ENCODE measurements at places on chromosomes 16 and 17. TPM values are rescaled to one million over a fixed set of nuclear protein-coding genes. Genes with fewer than 3 reads are reported as not detected.

DNA sequence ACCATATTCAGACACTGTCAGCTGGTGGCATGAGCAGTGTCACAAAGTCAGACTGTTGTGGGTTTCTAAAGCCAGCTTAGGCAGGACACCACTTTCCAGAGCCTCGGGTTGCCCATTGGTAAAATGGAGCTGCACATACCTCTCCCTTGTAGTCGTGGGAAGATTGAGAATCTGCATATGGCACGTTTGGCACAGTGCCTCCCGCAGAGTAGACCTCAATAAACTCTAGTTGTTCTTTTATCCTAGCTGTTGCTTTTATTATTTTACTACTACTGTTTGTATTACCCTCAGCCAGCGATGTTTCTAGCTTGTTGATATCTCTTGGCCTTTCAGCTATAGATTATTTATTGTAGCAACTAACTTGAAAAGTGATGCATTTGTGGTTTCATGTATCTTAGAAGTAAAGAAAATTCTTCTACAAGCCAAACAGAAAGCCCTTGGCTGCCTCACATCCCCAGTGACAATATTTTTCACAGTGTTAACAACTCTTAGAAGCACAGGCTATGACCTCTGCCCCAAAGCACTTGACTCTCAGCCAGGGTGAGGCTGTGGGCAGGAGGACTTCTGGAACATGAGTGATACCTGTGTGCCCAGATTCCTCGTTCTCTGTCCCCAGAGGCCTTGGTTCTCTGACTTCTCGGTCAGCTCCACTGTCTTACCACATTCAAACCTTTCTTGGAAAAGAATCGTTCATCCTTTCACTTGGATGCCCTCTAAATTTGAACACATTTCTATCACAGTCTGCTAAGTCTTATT, 351.6 kb downstream of the SNX29 start:
- DNase-seq, result peak; percentile 29

- no peak for DNase-seq
Observed at GRCh38 chr17:7313088-7313889, 1.9 kb downstream of the GPS2 start.

GRCh38 chr17:45287526-45288500, 25.9 kb upstream of the SPATA32 start:
- no peak for DNase-seq

The MILR1 gene
- 3.1 TPM for polyA plus RNA-seq

The SCN4A gene
- 35.9 TPM for polyA plus RNA-seq

DNA sequence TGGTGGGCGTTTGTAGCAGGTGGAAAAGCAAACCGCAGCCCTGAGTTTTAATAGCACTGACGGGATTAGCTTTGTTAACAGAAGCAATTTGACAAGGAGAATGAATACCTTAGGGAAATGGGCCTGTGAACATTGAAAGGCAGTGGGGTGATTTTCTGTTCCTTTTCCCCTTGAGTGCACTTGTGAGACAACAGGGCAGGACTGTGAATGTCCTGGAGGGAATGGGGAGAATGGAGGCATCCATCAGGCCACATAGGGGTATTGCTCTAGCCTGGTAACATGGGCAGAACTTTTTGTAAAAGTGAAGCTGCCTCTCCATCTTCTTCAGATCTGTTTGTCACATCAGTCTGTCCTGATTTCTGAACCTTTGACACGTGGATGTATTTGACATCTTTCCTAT, 26.2 kb downstream of the USP43 start:
- no peak for DNase-seq

DNA sequence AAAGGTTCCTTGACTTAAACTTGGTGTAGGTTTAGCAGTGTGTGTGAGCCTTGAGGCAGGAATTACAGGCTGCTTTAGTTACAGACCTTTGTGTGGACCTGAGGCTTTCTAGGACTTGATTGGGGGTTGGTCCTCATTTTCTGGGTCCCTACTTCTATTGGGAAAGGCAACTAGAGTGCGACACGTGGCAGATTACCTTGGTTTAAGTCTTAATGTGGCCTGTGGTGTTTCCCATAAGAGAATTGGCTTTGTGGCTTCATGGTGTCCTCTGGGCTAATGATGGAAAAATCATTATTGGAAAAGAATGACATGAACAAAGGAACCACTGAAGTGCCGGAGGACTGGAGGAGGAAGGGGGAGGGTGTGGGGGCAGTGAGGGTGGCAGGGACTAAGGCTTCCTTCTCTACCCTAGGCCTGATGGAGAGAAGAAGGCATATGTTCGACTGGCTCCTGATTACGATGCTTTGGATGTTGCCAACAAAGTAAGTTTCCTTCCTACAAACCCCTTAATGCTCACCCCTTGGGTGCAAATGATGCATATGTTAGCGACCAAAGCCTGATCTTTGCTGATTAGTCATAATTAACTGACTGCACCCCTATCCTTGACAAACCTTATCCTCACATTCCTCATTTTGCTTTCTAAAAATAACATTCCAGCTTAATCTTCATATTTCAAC, 2.7 kb downstream of the TLCD1 start:
- no peak for DNase-seq

DNA sequence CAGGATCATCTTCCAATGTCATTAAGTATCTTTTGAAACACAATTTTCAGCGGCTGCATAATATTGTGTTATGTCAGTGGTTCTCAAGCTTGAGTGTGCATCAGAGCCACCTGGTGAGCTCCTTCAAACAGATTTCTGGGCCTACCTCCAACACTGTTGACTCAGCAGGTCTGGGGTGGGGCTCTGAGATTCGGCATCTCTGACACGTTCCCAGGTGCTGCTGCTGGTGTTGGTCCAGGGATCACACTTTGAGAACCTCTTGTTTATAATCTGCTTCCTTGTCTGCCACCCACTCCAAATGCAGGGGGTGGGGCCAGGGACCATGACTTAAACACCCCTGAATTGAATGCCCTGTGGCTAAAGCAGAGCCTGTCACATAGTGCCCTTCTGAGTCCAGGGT, 73.8 kb upstream of the HNF1B start:
- DNase-seq, result no peak

All from muscle of back (tissue), 13 donors.